ENCODE measurements at places on chromosomes 16 and 17.

DNA sequence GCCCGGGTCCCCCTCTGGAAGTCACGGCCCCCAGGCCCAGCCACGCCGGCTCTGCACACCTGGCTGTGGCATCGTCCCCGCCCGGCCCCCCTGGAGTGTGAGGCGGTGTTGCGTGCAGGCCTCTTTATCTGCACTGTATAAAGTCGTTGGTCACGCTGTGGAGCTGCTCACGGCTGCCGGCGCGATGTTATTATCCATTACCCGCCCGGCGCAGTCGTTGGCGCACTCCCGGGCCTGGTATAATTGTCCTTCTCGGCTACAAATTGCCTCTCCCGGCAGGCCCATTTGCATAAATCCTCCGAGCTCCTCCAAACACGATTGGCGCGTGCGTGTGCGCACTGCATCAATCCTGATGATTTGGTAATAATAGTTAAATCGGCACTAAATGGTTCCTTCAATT is 57.8 kb downstream of the BAHCC1 start:
- no peak for DNase-seq

GRCh38 chr16:57148481-57148880 is 37.4 kb downstream of the PSME3IP1 start:
- no peak for DNase-seq

- DNase-seq = no peak
These were observed 48.4 kb downstream of the NOG start for GRCh38 chr17:56641894-56642293.

- DNase-seq = peak; percentile 79
These were observed 27.7 kb upstream of the CLEC18B start for GRCh38 chr16:74448990-74449389.

DNA sequence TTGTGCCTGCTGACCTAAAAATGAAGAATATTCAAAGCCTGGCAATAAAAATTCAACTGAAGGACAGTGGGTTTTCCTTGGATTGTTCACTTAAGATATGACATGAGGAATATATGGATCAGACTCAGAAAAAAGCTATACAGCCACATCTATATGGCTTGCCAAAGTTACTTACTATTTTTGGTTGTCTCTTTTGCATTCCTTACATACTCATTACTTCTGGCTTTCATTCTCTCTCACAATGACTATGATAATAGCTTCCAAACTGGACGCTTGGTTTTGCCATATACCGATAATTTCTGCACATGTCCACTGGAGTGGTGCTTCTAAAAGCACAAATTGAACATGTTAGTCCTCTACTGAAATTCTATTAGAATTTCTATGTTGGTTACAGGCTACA is 664.9 kb downstream of the CDH8 start:
- DNase-seq = no peak

GRCh38 chr16:2455081-2455845 is 4.6 kb upstream of the TEDC2 start:
- DNase-seq = no peak

DNA sequence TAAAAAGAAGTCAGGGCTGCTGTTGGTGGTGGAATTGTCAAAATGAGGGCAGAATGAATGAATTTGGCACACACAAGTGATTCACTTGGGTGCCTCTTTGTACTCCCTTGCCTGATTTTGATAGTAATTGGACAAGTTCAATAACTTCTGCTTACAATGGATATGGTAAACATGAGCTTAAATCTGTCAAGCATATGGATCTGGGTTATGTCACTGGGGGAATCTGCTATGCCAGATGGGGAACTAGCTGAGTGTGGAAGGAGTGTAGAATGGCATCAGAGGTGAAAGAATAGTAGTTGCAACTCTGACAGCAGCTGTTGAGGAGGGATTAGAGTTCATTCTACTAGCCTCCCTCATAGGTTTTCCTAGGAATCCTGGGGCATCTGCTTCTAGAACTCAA is 724.2 kb upstream of the CDH8 start:
- DNase-seq = no peak

DNA sequence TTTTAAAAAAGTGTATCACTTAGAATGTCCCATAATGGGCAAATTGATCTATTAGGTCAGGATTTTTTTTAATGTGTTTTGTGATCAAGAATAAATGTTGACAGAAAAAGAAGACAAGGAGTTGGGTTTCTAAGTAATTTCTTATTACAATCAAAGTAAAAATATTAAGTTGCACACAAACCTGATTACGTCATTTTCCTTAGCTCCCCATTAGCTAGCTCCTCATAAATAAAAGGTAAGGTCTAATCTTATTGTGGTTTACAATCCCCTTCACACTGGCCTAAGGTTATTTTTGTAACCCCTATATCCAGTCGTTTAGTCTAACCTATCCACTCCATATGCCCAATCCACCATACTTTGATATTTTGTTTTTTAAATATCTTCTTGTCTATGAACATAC is 7.6 kb downstream of the CA10 start:
- DNase-seq = no peak

DNA sequence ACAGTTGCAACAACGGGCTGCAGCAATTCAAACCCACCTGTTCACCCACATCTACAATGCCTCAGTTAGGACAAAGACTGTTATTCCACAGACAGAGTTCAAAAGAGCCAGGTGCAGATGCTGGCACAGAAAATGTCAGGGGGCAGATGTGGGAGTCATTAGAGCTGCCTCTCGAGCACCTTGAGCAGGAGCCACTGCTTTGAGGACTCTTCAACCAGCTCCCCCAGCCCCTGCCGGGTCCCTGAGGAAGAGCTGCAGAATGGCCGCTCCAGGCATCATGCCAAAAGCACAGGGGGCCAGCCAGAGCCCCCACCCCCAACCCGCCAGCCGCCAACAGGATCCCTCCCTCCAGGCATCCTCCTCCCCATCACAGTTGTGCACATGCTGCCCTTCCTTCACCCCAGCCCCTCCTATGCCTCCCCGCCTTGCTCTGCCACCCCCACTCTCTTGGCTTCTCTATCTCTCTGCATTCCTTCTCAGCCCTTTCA is 20.8 kb downstream of the C17orf67 start:
- no peak for DNase-seq

DNA sequence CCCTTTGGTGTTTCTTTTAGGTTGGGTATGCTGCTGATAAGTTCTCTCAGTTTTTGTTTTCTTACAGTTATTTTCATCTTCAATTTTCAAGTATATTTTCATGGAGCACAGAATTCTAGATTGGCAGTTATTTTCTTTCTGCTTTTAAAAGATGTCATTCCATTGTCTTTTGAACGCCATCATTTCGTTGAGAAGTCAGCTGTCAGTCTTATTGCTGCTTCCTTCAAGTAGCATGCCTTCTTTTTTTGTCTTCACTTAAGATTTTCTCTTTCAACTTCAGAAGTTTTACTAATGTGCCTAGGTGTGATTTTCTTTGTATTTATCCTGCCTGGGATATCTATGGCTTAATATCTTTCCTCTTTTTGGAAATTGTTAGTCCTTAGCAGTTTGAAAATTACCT is 262.2 kb upstream of the PMFBP1 start:
- no peak for DNase-seq

- DNase-seq = no peak
These were observed 18.8 kb downstream of the ADORA2B start for GRCh38 chr17:15963670-15964110.

GRCh38 chr16:31145398-31145990 is 4.4 kb downstream of the PRSS36 start:
- no peak for DNase-seq

DNA sequence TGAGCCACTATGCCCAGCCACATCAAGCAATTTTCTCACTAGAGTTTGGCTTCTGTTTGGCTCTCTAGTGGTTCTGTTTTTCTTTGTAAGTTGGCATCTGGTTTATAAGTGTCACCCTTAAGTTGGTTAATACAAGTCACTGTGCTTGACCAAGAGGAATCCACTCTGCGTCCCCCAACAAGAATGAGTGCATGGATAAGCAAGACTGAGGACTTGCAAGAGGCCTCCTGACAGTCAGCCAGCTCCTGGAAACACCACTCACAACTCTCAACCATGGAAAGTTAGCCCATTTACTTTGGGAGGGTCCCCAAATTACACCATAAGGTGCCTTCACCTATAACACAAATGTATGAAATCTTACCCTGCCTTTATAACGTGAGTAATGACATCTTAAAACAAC is 7.6 kb downstream of the RFWD3 start:
- DNase-seq = no peak

GRCh38 chr17:42653179-42654124 is 5.6 kb upstream of the TUBG2 start:
- DNase-seq = peak; percentile 68

DNA sequence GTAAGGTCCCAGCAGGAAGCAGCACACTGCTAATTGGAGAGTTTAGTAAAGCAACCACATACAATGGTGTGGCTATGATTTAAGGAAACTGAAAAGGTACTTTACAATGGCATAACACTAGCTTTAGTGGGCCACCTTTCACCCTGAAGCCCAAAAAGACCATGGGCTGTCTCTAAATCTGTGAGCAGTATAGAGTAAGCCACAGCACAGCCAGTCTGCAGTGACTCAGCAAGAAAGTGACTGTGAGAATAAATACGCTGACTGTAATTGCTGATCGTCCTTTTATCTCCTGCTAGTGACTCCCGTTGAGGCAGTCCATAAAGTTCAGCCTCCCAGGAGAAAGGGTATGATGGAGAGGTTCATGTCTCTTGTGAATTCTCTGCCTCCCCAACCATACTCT is 679.8 kb upstream of the KIF2B start:
- no peak for DNase-seq

DNA sequence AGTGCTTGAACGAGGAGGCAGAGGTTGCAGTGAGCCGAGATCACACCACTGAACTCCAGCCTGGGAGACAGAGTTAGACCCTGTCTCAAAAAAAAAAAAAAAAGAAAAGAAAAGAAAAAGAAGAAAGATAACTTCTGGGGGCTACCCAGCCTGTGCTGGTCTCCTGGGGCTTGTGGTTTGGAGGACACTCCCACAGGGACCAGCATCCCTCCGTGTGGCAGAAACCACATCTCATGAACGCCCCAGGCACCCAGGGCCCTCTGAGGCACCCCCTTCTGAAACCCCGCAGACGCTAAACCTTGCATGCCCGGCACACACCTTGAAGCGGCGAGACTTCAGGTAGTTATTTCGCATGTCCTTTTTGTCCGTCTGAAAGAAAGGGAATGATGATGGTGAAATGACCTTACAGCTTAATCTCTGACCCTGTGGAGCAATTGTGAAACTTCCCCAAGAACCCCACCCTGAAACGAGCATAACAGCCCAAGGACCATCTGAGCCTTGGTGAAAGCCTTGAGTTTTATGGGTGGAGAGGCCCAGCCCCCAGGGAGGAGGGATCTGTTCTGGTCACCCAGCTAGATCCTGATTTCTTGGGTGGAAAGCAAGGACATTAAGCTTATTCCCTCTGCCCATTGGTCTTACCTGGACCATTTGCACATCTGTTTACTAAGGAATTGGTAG is 55.0 kb downstream of the CNGB1 start:
- DNase-seq = no peak

GRCh38 chr17:29390851-29391631 is 878 bp downstream of the TAOK1 start:
- DNase-seq = no peak

DNA sequence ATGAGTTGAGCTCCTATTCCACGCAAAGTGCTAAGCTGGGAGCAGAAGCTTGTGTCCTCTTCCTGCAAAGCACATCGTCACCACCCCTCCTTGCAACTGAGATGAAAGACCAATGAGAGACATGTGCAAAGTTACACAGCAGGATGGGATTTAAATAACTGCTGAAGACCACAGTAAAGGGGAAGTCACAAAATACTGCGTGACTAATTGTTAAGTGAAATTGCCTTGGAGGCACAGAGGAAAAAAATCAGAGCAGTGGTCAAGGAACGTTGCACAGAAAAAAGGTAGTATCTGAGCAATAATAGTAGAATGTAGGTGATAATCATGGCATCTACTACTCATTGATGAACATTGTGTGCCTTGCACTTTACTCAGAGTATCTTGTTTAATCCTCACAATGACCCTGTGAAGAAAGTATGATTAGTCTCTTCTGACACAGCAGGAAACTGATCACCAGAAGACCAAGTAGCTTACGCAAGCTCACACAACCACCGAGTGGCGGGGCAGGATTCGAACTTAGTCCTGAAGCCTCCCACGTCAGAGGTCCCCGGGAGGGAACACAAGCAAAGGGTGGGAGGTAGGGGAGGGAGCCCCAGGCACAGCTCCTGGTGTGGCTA is 15.4 kb upstream of the MYO18A start:
- DNase-seq = no peak

DNA sequence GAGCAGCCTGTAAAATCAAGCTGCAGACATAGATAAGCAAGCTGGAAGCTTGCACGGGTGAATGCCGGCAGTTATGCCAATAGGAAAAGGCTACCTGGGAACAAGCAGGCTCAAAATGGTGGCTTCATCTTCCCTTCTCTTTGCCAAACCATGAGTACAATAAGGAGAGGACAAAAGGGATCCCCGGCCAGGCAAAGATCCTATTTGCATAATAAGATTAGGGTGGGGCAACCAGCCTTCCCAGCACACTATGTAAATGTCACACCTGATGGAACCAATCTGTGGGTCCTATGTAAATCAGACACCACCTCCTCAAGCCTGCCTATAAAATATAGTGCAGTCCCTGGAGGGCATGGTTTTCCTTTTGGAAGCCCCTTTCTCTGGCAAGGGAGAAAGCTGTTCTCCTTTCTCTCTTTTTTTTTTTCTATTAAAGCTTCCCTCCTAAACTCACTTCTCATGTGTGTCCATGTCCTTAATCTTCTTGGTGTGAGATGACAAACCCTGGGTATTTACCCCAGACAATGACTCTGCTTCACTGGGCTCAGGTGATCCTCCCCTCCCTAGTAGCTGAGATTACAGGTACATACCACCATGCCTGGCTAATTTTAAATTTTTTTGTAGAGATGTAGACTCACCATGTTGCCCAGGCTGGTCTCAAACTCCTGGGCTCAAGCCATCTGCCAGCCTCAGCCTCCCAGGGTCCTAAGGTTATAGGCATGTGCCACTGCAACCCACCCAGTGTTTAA is 44.2 kb downstream of the PSMD12 start:
- no peak for DNase-seq

DNA sequence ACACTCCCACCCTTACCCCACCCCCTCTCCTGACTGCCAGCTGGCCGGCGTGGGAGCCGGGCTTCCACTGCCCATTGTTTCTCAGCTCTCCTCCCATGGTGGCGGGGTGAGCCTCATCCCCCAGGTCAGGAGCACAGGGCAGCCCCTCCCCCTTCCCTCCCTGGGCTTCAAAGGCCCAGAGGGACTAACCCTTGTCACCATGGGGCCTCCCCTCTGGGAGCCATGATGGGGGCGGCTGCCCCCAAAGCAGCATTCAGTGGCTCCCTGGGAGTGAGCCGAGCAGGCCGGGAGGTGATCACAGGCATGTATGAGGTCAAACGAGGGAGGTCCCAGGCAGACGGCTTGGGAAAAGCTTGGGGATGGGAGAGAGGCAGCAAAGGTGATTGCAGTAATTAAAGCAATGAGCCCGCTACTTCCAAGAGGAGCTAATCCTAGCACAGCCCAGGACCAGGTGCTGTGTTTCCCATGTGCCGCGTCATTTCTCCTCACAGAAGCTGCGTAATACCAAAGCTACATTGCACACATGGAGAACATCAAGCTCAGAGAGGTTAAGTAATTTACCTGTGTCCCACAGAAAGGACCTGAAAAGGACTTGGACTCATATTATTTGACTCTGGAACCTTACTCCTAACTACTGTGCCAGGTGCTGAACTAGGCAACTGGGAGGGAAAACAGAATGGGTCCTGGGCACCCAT is 24.5 kb downstream of the CDK5RAP3 start:
- DNase-seq = no peak

- DNase-seq = no peak
These were observed 73.7 kb downstream of the SREBF1 start for GRCh38 chr17:17763136-17763535.

- no peak for DNase-seq
These were observed 171.7 kb downstream of the VPS53 start for GRCh38 chr17:542943-543342.
